ENCODE measurements at places on chromosomes 16 and 17.

GRCh38 chr17:79570653-79571052 is 40.2 kb downstream of the RBFOX3 start:
- no peak for DNase-seq

DNA sequence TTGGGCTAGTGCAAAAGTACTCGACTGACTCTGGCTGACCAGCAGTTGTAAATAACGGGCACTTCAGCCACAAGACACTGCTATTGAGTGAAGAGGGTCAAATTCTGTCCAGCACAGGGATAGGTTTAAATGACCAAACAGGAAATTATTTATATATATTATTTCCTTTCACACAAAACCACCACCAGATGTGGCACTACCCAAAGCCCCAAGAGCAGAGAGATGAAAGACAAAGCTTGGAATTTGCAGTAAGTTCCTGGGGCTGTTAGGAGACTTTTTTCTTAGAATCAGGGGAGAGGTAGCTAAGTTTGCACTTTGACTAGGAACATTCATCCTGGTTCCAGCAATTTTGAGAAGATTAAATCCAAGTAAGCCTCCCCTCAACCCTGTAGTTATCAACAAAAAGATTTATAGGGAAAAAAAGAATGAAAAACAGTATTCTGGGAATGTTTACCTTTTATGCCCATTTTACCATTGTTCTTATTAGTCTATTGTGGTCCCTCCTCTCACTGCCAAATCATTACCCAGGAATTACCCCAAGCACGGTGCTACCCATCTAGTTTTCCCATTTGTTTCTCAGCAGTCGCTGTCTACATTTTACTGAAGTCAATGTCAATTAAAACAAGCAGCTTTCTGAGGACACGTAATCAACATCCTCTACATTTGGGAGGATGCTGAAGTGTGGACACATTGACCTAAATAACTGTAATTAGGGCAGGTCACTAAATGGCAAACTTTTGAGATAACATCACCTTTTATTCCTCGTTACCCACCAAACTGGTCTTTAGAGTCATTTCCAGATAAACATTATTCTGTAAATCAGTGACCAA is 43.5 kb downstream of the GRB7 start:
- DNase-seq, result no peak

DNA sequence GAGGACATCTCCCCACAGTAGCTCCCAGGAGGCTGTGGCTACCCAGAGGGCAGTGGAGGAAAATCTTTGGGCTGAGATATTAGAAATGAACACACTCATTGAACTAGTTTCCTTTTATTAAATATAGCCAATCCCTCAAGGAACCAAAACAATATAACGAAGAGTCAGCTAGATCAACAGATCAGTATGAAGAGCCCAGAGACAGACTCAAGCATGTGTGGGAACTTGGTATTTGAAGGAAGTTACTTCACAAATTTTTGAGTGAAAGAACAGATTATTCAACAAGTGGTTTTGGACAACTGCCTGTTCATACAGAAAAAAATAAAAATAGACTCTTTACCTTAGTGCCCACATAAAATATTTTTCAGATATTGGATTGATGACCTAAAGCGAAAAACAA is 183.6 kb upstream of the PMFBP1 start:
- DNase-seq, result no peak

- DNase-seq, result no peak
These were observed 21.3 kb upstream of the GAA start for GRCh38 chr17:80080081-80080480.

DNA sequence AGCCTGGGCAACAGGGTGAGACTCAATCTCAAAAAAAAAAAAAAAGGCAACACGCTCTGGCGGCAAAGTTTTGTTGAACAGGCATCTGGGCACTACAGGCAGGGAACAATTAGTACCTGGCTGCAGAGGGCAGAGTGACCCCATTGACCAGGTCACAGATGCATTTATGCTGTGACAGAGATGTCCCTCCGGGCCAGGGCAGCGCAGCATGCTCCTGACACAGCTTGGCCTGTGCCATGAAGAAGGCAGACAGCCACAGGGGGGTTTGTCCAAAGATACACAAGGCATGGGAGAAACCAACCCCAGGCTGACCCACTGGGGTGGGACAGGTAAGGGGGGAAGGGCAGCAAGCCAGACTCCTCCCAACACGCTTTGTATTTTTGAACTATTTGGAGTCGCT is 7.7 kb upstream of the SRRM2 start:
- no peak for DNase-seq

All from stimulated activated CD8-positive, alpha-beta memory T cell treated with anti-CD3 and anti-CD28 coated beads, Interleukin-7, amount 100 ng/mL, for 4 hours (primary cell).